CD4-positive, alpha-beta T cell (primary cell): ENCODE measurements at places on chromosomes 6 and 20. TPM values are rescaled to one million over a fixed set of nuclear protein-coding genes. Genes with fewer than 3 reads are reported as not detected.
A peak's percentile ranks its signal among the peaks of the same experiment; 100 is the strongest.

- no peak for DNase-seq
These were observed 24.1 kb downstream of the LRFN2 start for GRCh38 chr6:40563111-40563510.

- no peak for DNase-seq
These were observed 3.8 kb downstream of the BCAS4 start for GRCh38 chr20:50798650-50799049.

DNA sequence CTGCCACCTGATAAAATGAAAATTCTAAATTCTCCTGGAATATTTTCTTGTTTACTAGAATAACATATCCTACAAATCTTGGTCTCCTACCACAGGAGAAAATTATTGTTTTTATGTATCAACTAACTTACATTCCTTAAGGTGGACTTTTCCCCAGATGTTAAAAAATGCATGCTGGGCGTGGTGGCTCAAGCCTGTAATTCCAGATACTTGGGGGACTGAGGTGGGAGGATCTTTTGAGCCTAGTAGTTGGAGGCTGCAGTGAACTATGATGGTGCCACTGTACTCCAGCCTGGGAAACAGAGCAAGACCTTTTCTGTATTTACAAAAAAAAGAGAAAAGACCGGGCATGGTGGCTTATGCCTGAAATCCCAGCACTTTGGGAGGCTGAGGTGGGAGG lies 27.9 kb upstream of the TFAP2C start:
- DNase-seq: no peak

- no peak for DNase-seq
These were observed 154.5 kb upstream of the ZNF217 start for GRCh38 chr20:53748176-53748575.

DNA sequence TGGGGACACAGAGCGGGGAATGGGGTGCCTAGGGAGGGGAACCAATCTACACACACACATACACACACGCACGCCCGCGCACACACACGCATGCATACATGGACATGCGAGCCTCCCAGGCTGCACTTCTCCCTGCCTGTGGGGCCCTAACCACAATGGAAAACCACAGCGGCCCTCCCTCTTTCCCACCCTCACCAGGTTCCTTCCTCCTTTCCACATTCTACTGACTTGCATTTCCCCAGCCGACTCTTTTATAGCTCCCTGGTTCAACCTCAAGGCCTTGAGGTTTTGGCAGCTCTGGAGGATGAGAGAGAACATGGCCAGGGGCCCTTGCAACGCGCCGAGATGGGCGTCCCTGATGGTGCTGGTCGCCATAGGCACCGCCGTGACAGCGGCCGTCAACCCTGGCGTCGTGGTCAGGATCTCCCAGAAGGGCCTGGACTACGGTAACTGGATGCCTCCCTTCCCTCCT lies at the start of gene BPI:
Gene BPI, plus strand, starts transcription at position 249 of the 472 bp plus-strand sequence. Its CDS starts 68 bp downstream, at position 317.
- no peak for DNase-seq

DNA sequence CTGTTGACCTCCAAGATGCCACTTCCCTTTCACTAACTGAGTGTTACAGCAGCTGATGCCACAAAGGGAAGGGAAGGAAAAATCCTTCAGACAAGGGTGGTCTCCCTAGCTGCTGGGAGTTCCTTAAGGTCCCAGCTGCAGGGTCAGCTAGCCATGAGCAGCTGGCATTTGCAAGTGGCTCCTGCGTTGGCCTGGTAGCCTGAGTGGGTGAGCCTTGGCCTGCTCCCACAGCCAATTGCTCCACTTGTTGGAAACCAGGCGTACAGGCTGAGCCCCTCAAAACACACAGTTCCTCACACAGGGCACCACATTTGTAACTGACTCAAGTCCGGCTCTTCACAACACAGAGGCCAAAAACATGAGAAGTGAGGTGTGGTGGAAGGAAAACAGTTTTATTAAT lies 16.7 kb downstream of the TTK start:
- no peak for DNase-seq

DNA sequence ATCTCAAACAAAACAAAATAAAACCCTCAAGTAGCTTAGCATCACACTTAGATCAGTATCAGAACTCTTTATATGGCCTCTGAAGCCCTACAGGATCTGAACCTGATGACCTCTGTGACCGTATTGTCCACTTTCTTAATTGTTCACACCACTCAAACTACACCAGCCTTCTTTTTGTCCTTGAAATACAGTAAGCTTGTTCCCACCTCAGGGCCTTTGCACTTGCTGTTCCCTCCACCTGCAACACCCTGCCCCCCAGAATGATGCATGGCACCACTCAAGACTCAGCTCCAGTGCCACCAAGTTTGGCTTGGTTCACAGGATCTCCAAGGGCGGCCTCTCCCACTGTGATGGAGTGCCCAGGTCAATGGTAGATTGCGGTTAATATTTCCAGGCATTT lies 25.7 kb downstream of the CPNE5 start:
- DNase-seq: no peak

- DNase-seq: no peak
These were observed 147.8 kb downstream of the EYA2 start for GRCh38 chr20:47042464-47042863.

DNA sequence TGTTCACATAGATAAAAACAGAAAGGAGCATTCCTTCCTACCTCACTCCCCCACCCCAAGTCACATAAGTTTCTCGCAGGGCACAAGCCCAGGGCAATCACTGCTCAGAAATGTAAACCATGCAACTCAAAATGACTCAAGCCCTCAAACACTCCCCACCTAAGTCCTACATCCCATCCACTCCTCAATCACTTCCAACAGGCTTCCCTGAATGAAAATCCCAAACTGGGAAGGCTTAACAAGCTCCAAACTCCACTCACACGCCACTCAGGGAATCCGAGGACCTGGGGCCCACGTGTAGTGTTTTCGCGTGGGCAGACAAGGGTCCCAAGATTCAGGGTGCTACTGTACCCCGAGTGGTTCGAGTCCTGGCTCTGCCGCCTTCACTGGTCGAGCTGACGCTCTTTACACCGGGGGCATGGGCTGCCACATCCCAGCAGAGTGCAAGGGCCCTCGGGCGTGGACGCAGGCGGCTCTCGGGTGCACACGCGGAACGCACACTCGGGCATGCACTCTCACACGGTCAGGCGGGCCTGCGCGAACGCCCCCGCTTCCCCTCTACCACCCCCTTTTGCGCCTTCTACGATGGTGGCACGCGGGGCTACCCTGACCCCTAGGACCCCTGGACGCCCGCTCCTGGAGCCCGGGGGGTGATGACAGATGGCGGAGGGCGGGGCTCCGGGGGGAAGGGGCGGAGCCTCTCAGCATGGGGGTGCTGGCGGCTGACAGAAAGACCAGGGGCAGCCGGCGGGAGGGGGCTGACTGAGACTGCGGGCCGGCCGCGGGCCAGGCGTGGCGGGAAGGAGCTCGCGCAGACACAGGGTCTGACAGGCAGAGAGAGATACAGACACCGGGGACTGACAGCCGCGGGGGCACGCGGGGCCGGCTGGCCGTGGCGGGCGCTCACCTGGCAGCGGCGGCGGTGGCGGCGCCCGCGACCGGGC lies 657 bp downstream of the ZHX3 start:
- DNase-seq: peak; percentile 78

PDYN gene
- not detected for total RNA-seq

- no peak for DNase-seq
These were observed 182.5 kb downstream of the GJA10 start for GRCh38 chr6:90076511-90077415.

GRCh38 chr6:28884423-28885131 lies 39.2 kb downstream of the TRIM27 start:
- peak; percentile 69 for DNase-seq

DNA sequence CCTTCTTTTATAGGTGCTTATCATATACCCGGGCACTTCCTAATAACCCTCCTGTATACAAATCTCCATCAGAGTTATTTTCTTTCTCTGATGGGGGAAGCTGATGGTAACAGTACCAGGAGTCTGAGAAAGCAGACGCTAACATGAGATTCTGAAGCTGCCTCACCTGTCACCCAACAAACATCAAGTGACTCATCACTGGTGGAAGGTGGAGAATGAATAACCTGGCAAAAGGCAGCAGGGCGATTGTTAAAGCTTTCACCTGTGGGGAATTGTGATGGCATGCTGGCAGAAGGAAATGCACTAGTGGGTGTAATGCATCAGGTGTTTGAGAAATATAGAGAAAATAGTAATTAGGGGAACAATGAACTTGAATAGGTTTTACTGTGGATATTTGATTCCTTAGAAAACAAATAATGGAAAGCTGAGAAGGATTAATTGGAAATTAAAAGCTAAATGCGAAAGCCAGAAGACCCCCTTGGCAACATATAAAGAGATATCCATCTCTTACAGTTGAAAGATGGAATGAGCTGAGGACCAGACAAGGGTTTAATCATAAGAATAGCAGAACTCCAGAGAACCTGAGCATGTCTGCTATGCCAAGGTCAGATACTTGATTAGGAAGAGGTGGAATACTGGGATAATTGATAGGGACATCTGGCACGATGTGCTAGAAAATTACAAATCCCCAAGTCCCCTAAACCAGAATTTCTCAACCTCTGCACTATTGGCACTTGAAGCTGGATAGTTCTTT lies 517.1 kb downstream of the PKHD1 start:
- DNase-seq: no peak

BMP2 gene
- not detected for total RNA-seq

DNA sequence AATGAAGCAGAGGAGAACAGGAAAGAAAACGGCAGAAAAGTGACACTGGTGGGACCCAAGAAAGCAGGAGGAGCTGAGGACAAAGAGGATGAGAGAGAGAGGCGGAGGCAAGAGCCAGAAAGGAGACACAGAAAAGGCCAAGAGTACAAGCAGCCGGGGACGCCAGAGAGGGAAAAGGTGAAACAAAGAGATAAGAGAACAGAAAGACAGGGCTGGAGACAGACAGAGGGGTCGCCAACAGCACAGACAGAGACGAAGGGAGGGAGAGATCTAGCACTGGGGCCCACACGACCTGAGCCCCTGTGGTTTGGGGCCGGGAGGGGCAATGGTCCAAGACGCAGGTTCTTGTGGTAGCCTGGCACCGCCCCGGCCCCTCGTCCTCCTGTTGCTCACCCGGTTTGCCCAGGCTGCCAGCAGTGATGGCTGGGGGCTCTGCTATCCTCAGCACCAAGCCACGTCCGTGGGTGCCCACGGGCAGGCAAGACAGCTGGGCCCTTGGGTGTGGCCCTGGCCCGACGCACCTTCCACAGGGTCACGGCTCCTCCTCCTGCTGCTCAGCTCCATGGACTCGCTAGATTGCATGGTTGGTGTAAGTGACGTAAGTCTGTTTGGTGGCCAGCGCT lies 123.5 kb downstream of the GRM4 start:
- no peak for DNase-seq

GRCh38 chr6:147278891-147279290 lies 74.7 kb downstream of the STXBP5 start:
- DNase-seq: no peak

DNA sequence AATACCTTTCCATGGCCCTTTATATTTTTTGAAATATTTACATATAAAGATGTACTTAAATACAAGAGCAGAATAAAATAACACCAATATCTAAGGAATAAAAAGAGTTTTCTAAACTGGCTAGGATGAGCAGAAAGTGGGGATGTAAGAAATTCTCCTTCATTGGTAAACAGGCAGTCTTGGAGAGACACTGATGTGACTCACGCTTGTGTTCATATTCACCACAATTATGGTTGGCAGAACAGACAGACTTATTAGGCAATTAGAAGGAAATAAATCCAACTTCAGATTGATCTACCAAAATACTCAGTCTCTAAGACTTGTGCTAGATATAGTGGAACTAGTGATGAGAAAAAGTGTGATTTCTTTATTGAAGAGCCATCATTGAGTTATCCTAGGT lies 463.7 kb downstream of the CDC5L start:
- DNase-seq: no peak

SLC22A7 gene
- total RNA-seq: not detected

GNL1 gene
- total RNA-seq: 145 TPM

DNA sequence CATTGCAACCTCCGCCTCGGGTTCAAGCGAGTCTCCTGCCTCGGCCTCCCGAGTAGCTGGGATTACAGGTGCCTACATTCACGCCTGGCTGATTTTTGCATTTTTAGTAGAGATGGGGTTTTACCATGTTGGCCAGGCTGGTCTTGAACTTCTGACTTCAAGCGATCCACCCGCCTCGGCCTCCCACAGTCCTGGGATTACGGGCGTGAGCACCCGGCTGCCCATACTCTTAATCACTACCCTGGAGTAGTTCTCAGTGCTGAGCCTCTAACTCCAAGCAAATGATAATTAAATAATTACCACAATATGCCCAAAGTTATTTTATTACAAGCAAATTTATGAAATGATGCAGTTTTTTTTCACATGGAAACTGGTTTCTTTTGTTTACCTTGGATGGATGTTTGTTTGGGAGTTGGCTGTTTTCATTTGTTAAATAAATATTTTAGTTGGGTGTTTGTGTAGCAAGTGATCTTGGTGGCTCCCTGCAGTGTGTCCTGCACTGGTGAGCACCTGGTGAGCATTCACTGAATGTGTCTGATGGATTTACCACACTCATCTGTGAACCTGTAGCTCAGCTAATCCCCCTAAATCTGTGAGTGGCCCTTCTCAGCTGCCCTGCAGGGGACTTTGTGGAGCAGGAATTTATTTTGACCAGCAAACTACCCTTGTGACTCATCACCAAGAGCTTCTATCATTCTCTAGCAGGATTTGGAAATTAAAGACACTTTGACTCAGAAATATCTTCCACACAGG lies 36.9 kb downstream of the UTRN start:
- no peak for DNase-seq

TCP11 gene
- not detected for total RNA-seq

ECT2L gene
- total RNA-seq: not detected

PRR18 gene
- not detected for total RNA-seq

GRCh38 chr6:130981409-130981808 lies 81.6 kb downstream of the EPB41L2 start:
- no peak for DNase-seq

GRCh38 chr20:41483553-41483930 lies 116.9 kb upstream of the EMILIN3 start:
- no peak for DNase-seq

POLR3F gene
- 8.8 TPM for total RNA-seq

GRCh38 chr20:17850684-17851026 lies 117.9 kb downstream of the SNX5 start:
- no peak for DNase-seq

NKAIN2 gene
- total RNA-seq: not detected

DNA sequence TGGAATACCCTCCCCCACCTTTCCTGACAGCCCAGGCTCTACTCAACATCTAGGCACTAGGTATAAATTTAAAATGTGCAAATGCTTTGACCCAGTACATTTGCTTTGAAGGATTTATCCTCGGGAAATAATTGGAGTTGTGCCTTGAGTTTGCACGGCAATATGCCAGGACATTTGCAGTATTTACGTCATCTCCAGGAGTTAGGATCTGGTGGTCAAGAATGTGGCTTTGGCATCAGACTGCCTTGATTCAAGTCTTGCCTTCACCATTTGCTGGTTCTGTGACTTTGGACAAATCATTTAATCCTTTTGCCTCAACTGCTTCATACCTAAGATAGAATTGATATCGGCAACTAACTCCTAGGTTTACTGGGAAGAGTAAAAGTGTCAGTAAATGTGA lies 169.6 kb downstream of the PLCB1 start:
- no peak for DNase-seq
